ENCODE measurements at places on chromosomes 5 and 9.

- DNase-seq, result no peak
Measured at GRCh38 chr5:75037106-75037505, 15.3 kb downstream of the GCNT4 start.

DNA sequence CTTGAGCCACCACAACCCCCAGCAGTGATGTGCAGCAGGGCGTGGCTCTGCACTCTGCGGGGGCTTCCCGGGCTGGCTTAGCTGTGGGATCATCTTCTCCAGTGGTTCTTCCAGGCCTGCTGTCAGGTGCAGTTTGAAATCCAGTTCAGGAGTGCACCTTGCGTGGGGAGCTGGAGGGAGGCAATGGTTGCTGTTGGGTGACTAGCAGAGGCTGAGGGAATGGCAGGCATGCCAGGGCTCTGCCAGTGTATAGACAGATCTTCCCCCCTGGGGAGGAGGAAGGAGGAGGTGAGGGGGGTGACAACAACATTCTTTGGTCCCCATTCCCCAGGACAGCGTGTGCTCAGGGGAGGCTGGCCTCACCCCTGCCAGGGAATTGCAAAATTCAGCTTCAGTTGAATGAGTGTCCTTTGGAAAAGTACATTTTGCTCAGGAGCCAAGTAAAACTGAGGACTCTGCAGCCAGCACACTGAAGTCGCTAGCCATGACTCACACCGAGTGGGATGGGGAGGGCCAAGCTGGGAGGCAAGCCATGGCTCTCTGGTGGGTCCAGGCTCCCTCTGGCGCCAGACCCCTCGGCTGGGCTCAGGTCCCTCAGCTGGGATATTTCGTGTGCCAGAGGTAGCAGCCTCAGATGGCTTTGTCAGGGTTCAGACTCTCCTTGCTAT is 35.0 kb downstream of the ERGIC1 start:
- no peak for DNase-seq

- DNase-seq, result no peak
Measured at GRCh38 chr9:84851935-84852585, 182.5 kb downstream of the NTRK2 start.

GRCh38 chr5:156526081-156526925 is 199.3 kb downstream of the SGCD start:
- DNase-seq, result no peak

GRCh38 chr5:139635191-139635590 is 13.0 kb upstream of the CXXC5 start:
- DNase-seq, result no peak

Data from stimulated activated CD8-positive, alpha-beta memory T cell treated with anti-CD3 and anti-CD28 coated beads, Interleukin-4, amount 100 ng/mL, for 1 hour (primary cell).